Cardiac muscle cell (in vitro differentiated cells and primary cell): ENCODE measurements at places on chromosomes 1 and 21. TPM values are rescaled to one million over a fixed set of nuclear protein-coding genes. Genes with fewer than 3 reads are reported as not detected.
A peak's percentile ranks its signal among the peaks of the same experiment; 100 is the strongest.

- no peak overlapping the region for H3K27ac ChIP-seq
- no peaks in the 10 kb centered on the region for H3K36me3 ChIP-seq
- no peak overlapping the region for H3K4me3 ChIP-seq
- H3K4me1 ChIP-seq: no peaks in the 10 kb centered on the region
Observed at GRCh38 chr1:90133133-90133532, 138.2 kb downstream of the ZNF326 start.

DNA sequence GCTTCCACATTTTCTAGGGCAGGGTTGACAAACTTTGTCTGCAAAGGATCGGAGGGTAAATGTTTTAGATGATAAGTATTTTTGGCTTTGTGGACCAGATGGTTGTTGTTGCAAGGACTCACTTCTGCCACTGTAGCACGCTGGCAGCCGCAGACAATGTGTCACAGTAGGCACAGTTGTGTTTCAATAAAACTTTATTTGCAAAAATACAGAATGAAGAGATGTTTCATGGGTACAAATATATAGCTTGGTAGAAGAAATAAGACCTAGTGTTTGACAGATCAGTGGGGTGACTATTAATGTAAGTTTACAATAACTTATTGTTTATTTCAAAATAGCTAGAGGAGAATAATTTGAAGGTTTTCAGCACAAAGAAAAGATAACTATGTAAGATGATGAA, 127.8 kb downstream of the GRIK3 start:
- H3K36me3 ChIP-seq: no peaks in the 10 kb centered on the region
- no peaks in the 10 kb centered on the region for H3K27me3 ChIP-seq
- no peak overlapping the region for H3K27ac ChIP-seq
- no peak overlapping the region for H3K4me3 ChIP-seq
- no peak for DNase-seq

Gene ARHGAP30
- not detected in 2 replicates for total RNA-seq

- DNase-seq: no peak
- no peak overlapping the region for H3K4me3 ChIP-seq
- H3K27ac ChIP-seq: no peak overlapping the region
- H3K36me3 ChIP-seq: no peaks in the 10 kb centered on the region
Observed at GRCh38 chr1:184033711-184034167, 3.8 kb downstream of the COLGALT2 start.

GRCh38 chr1:58573705-58574591, 3.1 kb downstream of the TACSTD2 start:
- H3K36me3 ChIP-seq: no peaks in the 10 kb centered on the region
- no peaks in the 10 kb centered on the region for H3K4me1 ChIP-seq
- no peak overlapping the region for H3K27ac ChIP-seq
- H3K4me3 ChIP-seq: no peak overlapping the region
- H3K27me3 ChIP-seq: peaks cover 94% of the 10 kb centered on the region

GRCh38 chr1:220441211-220441610, 86.7 kb upstream of the MARK1 start:
- no peaks in the 10 kb centered on the region for H3K27me3 ChIP-seq
- peaks cover 5% of the 10 kb centered on the region for H3K4me1 ChIP-seq
- DNase-seq: no peak
- H3K27ac ChIP-seq: no peak overlapping the region
- H3K4me3 ChIP-seq: no peak overlapping the region
- H3K36me3 ChIP-seq: no peaks in the 10 kb centered on the region

- peaks cover 2% of the 10 kb centered on the region for H3K4me1 ChIP-seq
- H3K4me3 ChIP-seq: peak overlapping the region; percentile 66
- H3K36me3 ChIP-seq: no peaks in the 10 kb centered on the region
- no peaks in the 10 kb centered on the region for H3K27me3 ChIP-seq
- H3K27ac ChIP-seq: peak overlapping the region; percentile 59
Observed at GRCh38 chr1:97920276-97920831, 480 bp downstream of the DPYD start.

Gene CGN
- 4.3 and 4.9 TPM in 2 replicates for total RNA-seq

Gene CELA2A
- total RNA-seq: not detected in 2 replicates

GRCh38 chr1:50252196-50252595, 143.5 kb downstream of the ELAVL4 start:
- no peak overlapping the region for H3K4me3 ChIP-seq
- no peaks in the 10 kb centered on the region for H3K36me3 ChIP-seq
- no peak overlapping the region for H3K27ac ChIP-seq
- DNase-seq: no peak

DNA sequence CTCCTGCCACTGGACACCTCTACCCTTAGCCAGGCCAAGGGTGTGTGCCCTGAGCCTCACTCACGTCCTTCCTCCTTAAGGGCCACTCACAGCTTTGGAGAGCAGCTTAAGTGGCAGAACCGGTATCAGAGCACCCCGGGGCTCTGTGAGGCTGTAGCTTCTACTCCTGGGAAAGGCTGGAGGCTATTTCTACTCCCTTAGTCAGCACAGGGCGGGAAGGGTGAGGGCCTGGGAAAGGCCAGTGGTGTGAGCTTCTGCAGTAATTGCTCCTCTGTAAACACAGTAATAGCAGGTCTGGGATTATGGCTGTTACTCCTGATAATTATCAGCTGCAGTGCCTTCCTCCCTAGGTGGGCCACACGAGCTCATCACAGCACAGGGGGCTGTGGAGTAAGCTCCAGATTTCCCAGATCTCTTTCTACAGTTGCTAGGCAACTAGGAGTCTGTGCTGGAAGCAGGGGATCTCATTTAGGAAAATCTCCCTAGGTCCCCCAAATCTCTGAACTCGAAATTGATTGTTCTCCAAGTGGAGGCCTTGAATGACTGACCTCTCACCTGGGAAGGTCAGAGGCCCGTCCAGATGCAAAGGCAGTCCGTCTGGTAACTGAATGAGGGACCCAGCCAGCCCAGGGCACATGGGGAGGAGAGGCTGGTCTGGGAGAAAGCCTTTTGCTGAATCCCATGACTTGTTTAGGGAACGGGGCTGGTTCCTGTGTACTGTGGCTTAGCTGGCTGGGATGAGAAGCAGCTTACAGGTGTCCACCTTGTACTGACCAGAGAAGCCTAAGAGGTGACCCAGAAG, 29.3 kb downstream of the IER5 start:
- peaks cover 10% of the 10 kb centered on the region for H3K4me1 ChIP-seq
- H3K27me3 ChIP-seq: no peaks in the 10 kb centered on the region
- no peaks in the 10 kb centered on the region for H3K36me3 ChIP-seq
- H3K27ac ChIP-seq: peak overlapping the region; percentile 61

DNA sequence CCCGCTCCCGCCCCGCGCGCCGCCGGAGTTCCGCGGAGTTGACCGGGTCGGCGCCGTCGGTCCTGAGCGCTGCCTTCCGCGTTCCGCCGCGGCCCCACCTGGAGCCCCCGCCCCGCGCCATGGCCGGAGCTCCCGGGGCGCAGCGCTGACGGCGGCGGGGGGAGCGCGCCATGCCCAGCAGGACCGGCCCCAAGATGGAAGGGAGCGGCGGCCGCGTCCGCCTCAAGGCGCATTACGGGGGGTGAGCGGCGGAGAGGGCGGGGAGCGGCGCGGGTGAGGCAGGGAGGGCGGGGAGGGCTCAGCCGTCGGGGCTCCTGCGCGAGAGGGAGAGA, 216 bp downstream of the PRKCZ start:
- DNase-seq: no peak
- peaks cover under 1% of the 10 kb centered on the region for H3K36me3 ChIP-seq
- peaks cover 8% of the 10 kb centered on the region for H3K27me3 ChIP-seq
- H3K4me3 ChIP-seq: peak overlapping the region; percentile 76
- H3K27ac ChIP-seq: no peak overlapping the region
- H3K4me1 ChIP-seq: peaks cover 10% of the 10 kb centered on the region

- no peaks in the 10 kb centered on the region for H3K4me1 ChIP-seq
- H3K36me3 ChIP-seq: peaks cover 24% of the 10 kb centered on the region
- H3K4me3 ChIP-seq: no peak overlapping the region
- no peaks in the 10 kb centered on the region for H3K27me3 ChIP-seq
- no peak for DNase-seq
Observed at GRCh38 chr1:94490556-94490955, 51.0 kb downstream of the F3 start.

Gene COP1
- 48.8 and 71.3 TPM in 2 replicates for total RNA-seq

GRCh38 chr1:236468625-236469024, 55.2 kb upstream of the LGALS8 start:
- no peaks in the 10 kb centered on the region for H3K27me3 ChIP-seq
- H3K36me3 ChIP-seq: no peaks in the 10 kb centered on the region
- H3K4me3 ChIP-seq: no peak overlapping the region
- DNase-seq: no peak
- no peak overlapping the region for H3K27ac ChIP-seq
- no peaks in the 10 kb centered on the region for H3K4me1 ChIP-seq

Gene CAP1
- 64.2 and 81.2 TPM in 2 replicates for total RNA-seq

GRCh38 chr1:108801101-108801500, 54.6 kb downstream of the STXBP3 start:
- H3K27me3 ChIP-seq: no peaks in the 10 kb centered on the region
- H3K36me3 ChIP-seq: peaks cover 44% of the 10 kb centered on the region
- peak; percentile 40 for DNase-seq
- H3K27ac ChIP-seq: no peak overlapping the region
